EH (cell line): ENCODE measurements at places on chromosomes 1 and 21.
A peak's percentile ranks its signal among the peaks of the same experiment; 100 is the strongest.

- DNase-seq, result no peak
Measured at GRCh38 chr1:220032911-220033310, 13.4 kb downstream of the EPRS1 start.

DNA sequence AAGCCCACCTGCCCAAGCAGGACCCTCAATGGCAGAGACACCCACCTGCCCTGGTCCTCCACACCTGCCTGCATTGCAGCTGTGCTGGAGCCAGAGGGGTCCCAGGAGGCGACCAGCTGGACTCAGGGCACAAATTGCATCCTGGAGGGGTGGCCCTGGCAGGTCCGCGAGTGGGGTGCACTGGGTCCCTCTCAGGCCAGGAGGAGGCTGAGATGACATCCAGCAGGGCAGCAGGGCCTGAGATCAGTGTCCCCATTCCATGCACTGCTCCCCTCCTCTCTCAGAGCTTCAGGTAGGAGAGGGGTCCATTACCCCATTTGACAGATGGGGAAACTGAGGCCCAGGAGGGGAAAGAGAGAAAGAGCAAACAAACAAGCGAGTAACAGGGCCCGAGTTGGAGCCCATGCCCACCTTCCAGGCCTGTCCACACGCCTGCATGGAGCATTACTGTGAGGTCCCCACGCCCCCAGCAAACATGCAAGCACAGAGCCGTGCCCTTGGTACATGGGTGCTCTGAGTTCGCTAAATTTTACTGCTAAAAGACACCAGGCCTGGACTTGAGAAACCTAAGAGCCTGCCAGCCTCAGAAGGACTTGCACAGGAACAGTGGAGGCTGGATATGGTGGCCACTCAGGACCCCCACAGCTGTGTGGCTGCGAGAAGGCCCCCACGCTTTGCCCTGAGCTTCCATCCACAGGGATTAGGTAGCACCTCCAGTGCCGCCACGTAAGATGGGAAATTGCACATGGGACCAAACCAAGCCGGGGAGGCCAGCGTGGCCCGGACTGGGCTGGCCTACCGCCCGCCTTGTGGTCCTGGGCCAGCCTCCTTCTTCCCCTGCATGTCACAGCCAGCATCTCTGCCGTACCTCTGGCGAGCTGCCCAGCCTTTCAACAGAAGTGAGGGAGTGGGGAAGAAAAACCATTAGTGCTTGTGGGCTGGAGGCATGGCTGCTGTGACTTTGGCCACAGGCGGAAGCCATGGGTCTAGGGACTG is 7.4 kb downstream of the WNT3A start:
- DNase-seq, result peak; percentile 60

GRCh38 chr1:95094923-95095322 is 22.2 kb upstream of the ALG14 start:
- DNase-seq, result no peak

GRCh38 chr1:108521990-108522393 is 37.9 kb upstream of the EEIG2 start:
- DNase-seq, result no peak
